Foreskin keratinocyte (primary cell): ENCODE measurements at places on chromosomes 6 and 20. TPM values are rescaled to one million over a fixed set of nuclear protein-coding genes. Genes with fewer than 3 reads are reported as not detected.

The ARFGEF3 gene
- 0.01 TPM in 2 replicates for polyA plus RNA-seq

The MCHR2 gene
- not detected in 2 replicates for polyA plus RNA-seq

The VNN1 gene
- polyA plus RNA-seq: 0.55 and 0.61 TPM in 2 replicates

The SIRPA gene
- polyA plus RNA-seq: 24.1 and 28.7 TPM in 2 replicates

The DEFB124 gene
- not detected in 2 replicates for polyA plus RNA-seq

The MYLK2 gene
- 0.12 and 0.21 TPM in 2 replicates for polyA plus RNA-seq

The IL17F gene
- polyA plus RNA-seq: not detected in 2 replicates

DNA sequence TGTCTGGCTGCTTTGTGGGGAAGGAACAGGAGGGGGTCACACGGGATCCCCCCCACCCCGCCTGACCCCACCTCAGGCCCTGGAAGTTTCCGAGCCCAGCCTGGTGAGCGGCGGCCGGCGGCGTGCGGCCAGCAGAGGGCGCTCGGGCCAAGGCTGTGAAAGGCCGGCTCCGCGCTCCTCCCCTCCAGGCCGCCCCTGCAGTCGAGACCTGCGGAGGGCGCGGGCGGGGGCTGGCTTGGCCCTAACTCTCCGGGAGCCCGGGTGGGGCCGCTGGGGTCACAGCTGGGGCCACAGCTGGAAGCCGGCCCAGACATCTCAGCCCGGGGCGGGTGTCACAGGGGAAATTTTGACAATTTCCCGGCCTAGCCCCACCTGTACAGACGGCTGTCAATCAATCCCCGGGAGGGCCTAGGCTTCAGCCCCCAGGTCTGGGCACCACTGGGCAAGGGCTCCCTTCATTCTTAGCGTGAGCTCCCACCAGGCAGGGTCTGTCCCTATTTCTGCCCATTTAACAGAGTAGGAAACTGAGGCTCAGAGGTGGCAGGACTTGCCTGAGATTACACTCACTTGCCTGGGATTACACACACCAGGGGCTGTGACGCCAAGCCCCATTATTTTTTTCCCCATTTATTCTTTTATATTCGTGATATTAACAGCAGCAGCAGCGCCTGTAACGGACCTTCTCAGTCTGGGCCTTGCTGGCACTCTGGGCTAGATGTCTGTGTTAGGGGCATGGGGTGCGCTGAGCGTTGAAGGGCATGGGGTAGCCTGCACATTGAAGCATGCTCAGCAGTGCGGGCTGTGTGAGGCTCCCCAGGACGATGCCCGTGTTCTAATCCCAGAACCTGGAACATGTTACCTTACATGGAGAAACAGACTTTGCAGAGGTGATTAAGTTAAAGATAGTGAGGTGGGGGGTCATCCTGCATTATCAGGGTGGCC lies 23.0 kb downstream of the ZBP1 start:
- DNase-seq: no peak

DNA sequence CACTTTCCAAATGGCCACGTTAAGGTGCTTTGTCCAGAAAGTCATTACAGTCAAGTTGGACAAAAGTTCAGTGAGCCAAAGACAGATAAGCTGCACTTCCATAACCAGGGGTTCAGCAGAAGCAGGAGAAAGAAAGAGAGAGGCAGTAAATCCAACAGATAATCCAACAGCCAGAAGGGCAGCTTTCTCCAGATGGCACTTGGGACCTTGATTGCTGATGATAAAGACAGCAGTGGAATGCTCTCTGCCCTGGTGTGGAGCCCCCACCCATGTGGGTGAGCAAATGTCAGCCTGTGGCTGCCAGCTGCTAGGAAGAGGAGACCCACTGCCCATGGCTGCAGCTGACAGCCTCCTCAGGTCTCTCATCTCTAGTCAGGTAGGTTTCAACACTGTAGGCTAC lies 18.7 kb upstream of the NRSN1 start:
- no peak for DNase-seq

- peak; percentile 44 for DNase-seq
These were observed 2.3 kb downstream of the PLAGL2 start for GRCh38 chr20:32205110-32205842.

GRCh38 chr20:64080013-64080812 lies at the start of gene OPRL1:
Gene OPRL1, plus strand, starts transcription at chr20:64080082. Its CDS starts 12,639 bp downstream, at chr20:64092721.
- DNase-seq: no peak

DNA sequence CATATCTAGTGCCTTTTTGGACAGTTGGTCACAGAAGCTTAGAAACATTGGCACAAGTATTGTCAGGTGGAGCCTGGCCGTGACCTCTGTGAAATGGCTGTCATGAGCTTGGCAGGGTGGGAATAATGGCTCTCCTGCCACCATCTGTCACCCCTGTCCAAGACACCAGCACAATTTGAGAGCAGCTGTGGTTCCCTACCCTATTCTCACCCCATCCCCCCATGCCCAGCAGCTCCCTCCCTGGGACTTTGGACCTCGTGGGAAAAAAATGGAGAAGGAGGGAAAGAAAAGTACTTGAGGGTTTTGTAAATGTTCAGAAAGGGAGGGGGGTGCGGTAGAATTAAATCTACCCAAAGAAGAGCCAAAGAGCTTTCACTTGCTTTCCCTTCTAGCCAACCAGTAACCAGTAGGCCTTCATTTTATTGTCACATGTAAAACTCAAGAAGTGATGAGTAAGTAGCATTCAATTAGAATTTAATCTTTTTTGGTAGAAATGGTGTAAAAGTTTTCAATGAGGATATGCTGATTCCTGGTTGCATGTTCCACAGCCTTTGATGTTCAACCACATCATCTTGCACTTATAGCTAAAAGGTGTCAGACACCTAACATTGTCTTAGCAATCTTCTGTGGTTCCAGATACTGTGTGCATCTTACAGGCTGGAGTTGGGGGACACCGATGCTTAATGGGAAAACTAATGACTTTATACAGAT lies 263.5 kb upstream of the TAB2 start:
- DNase-seq: no peak

GRCh38 chr6:129662980-129663431 lies 47.0 kb downstream of the ARHGAP18 start:
- no peak for DNase-seq

GRCh38 chr6:80148220-80148619 lies 41.7 kb downstream of the BCKDHB start:
- no peak for DNase-seq

GRCh38 chr20:36507746-36508145 lies 33.6 kb upstream of the MYL9 start:
- DNase-seq: no peak

GRCh38 chr20:64084685-64085152 lies 521 bp upstream of the LKAAEAR1 start:
- DNase-seq: no peak

DNA sequence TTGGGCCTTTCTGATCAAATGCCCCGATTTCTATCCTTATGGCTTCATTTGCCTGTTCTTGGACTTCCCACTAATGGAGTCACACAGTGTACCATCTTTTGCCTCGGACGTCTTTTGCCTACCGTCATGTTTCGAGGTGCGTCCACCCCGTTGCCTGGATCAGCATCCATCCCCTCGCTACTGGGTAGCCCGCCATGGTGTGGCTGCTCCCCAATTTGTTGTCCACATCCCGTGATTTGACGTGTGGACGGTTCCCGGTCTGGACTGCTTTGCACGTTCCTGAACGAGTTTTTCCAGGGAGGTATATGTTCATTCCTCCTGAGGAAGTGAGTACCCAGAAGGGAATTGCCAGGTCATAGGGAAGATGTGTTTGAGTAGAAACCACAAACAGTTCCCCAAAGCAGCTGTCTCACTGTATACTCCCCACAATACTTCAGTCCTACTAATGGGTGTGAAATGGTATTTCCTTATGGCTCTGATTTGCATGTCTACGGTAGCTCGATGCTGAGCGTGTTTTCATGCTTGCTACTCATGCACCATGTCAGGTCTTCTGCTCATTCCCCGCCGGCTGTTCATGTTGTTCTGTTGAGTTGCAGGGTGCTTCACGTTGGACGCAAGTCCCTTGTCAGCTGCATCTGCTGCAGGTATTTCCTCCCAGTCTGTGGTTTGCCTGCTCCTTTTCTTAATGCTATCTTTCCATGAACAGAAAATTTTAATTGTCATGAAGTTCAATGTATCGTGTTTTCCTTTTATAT lies 86.8 kb upstream of the AFDN start:
- DNase-seq: no peak
